Glutamatergic neuron (in vitro differentiated cells): ENCODE measurements at places on chromosomes 2 and 18. TPM values are rescaled to one million over a fixed set of nuclear protein-coding genes. Genes with fewer than 3 reads are reported as not detected.

DNA sequence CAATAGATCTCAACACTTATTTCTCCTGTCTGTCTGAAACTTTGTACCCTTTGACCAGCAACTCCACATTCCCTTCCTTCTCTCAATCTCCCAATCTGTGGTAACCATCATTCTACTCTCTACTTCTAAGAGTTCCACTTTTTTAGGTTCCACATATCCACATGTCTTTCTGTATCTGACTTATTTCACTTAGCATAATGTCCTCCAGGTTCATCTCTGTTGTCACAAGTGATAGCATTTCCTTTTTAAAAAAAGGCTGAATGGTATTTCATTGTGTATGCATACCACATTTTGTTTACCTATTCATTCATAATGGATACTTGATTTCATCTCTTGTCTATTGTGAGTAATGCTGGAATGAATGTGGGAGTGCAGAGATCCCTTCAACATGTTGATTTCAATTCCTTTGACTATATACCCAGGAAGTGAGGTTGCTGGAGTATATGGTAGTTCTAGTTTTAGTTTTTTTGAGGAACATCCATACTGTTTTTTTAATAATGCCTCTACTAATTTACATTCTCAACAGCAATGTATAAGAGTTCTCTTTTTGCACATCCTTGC is 18.8 kb upstream of the MMADHC start:
- no peak for DNase-seq

MOGAT1 gene
- not detected for total RNA-seq

VWC2L gene
- total RNA-seq: 0.15 TPM

GRCh38 chr2:34241905-34242762 is 643.0 kb upstream of the FAM98A start:
- DNase-seq: no peak

SLC5A7 gene
- 0.27 TPM for total RNA-seq

GRCh38 chr18:27994571-27994970 is 182.4 kb downstream of the CDH2 start:
- no peak for DNase-seq

TNFRSF11A gene
- total RNA-seq: 1.2 TPM

RBM44 gene
- total RNA-seq: 1.3 TPM

DNA sequence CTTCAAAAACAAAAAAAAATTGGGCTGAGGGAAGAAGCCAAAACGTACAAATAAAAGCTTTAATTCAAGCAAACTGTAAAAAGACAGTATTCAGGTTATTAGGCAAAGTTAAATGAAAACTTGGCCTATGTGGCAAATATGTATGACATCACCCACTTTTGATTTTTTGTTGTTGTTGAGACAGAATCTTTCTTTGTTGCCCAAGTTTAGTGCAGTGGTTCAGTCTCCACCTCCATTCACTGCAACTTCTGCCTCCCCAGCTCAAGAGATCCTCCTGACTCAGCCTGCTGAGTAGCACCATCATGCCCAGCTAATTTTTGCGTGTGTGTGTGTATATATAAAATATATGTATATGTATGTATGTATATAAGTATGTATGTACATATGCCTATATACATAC is 440.4 kb upstream of the NRXN1 start:
- DNase-seq: no peak

DNA sequence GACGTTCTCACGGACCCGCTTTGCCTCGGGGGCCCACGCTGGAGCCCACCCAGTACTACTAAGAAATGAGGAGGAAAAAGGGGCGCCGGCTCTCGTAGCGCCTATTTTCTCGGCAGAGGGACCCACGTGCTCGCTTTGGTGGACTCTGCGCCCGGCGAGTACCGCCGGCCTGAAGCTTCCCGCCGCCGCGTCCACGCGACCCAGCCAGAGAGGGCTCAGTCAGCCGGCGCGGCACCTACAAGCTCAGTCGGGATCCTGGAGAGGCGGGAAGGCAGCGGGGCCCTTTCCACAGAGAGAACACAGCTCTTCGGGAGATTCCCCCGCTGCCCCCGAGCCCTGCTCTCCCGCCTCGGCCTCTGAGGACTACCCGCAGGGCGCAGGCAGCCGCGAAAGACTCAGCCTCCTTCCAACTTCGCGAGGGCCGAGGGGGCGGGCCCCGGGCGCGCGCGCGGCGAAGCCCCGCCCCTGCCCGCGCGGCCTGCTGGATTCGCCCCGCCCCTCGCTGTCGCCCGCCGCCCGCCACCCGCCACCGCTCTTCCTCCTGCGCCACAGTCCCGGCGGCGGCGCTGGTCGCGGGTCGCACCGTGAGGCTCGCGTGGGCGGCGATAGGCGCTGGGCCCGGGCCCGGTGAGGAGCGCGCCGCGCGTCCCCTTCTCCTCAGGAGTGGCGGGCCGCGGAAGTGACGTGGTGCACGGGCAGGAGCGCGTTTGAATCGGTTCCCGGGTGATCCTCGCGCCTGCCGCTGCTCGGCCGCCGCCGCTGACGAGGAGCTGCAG is at the start of gene SMCHD1:
Gene SMCHD1, plus strand, starts transcription at position 549 of the 776 bp plus-strand sequence. CDS start 350 bp downstream, outside the sequence.
- peak; percentile 80 for DNase-seq

- no peak for DNase-seq
Measured at GRCh38 chr2:156653675-156654074, 217.5 kb downstream of the GPD2 start.

- peak; percentile 5 for DNase-seq
Measured at GRCh38 chr2:10236571-10237391, 65.9 kb upstream of the HPCAL1 start.

GRCh38 chr18:36933552-36933951 is 104.6 kb downstream of the KIAA1328 start:
- no peak for DNase-seq
